Dorsolateral prefrontal cortex (tissue), 122 donors: ENCODE measurements at places on chromosomes 5 and 9.

DNA sequence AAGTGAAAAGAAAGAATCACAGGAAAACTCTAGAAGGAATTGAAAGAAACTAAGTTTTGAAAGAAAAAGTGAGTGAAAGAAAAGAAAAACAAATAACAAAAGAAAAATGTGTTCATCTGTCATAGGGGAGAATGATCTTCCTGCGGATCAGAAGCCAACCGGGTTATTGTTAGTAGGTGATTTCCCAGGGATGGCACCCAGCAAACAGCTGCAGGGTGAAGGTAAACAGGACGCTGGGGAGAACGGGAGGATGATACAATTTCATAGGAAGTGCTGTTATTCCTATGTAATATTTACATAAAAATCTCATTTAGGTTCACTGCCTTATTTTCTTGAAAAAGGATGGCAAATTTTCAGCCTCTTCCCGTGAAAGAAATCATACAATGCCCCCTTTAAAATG lies 72.4 kb upstream of the LHFPL2 start:
- no peak for DNase-seq

- no peak for DNase-seq
Observed at GRCh38 chr9:18791074-18791473, 241.9 kb downstream of the SAXO1 start.

- DNase-seq: no peak
Observed at GRCh38 chr9:5587024-5587423, 41.9 kb upstream of the RIC1 start.

DNA sequence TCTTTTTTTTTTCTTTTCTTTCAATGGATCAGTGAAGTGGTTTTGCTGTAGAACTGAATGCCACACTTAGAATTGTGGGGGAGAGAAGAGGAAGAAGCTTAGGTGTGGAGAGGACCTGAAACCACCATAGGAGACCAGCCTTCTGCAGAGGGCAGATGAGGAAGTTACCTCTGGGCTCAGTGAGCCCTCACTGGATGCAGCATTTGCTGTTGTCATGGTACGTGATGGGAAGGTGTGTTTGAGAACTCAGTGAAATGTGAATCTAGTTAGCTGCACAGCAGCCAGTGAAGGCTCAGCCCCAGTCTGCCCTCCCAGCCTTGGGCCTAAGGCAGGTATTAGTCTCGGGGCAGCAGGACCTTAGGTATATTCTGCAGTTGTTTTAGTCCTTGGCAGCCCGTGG lies 17.5 kb downstream of the CYFIP2 start:
- DNase-seq: no peak

DNA sequence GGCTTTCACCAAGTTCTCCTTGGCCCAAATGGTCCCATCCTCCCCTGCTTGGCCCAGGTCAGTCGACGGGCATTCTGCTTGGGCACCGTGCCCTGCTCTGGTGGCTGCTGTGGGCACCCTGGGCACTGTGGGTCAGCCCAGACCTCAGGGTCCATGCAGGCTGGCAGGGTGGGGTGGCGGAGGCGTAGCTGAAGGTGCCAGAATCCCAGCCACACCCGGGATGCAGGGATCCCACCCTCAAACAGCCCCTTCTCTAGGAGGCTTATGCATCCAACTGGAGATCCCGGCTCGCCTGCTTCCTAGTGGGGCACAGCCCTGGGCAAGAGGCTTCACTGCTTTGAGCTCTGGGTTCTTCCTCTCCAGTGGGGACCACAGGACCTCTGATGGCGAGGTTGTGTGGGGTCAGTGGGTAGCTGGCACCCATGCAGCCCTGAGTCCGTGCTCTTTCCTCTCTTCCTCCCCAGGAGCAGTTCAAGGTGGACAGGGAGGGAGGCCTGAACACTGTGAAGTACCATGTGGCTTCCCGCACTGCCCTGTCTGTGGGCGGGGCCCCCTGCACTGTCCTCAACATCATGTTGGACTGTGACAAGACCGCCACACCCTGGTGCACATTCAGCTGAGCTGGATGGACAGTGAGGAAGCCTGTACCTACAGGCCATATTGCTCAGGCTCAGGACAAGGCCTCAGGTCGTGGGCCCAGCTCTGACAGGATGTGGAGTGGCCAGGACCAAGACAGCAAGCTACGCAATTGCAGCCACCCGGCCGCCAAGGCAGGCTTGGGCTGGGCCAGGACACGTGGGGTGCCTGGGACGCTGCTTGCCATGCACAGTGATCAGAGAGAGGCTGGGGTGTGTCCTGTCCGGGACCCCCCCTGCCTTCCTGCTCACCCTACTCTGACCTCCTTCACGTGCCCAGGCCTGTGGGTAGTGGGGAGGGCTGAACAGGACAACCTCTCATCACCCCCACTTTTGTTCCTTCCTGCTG lies 9.4 kb downstream of the B4GALT7 start:
- no peak for DNase-seq

DNA sequence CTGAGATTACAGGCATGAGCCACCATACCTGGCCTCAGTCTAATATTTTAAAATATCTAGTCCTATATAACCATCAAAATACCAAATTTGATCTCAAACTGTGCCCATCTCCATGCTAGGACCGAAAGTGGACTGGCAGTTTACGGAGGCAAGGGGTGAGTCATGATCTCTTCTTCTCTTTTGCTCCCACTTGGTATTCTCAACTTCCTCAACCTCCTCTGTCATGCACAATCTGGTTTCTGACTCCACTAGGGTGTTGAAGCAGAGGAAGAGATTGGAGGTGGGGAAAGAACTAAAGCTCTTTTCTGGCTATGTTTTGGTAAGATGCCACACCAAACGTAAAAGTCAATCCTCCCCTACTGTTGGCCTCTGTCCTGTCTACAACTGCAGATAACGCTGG lies 55.9 kb upstream of the CEMIP2 start:
- no peak for DNase-seq

GRCh38 chr9:136335296-136336155 lies 8.2 kb downstream of the GPSM1 start:
- DNase-seq: no peak

GRCh38 chr9:121222524-121223171 lies 21.0 kb upstream of the RAB14 start:
- DNase-seq: no peak

DNA sequence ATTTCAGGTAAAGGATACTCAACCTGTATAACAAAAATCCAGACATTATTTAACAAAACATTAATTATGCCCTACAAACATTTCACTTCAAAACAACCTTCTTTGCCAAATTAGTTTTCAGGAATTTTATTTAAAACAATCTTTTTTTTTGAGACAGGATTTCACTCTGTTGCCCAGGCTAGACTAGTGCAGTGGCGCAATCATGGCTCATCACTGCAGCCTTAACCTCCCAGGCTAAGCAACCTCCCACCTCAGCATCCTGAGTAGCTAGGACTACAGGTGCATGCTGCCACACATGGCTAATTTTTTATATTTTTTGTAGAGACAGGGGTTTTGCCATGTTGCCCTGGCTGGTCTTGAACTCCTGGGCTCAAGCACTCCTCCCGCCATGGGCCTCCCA lies 3.9 kb downstream of the FNIP1 start:
- no peak for DNase-seq

GRCh38 chr5:68680366-68680765 lies 413.4 kb upstream of the SLC30A5 start:
- no peak for DNase-seq

DNA sequence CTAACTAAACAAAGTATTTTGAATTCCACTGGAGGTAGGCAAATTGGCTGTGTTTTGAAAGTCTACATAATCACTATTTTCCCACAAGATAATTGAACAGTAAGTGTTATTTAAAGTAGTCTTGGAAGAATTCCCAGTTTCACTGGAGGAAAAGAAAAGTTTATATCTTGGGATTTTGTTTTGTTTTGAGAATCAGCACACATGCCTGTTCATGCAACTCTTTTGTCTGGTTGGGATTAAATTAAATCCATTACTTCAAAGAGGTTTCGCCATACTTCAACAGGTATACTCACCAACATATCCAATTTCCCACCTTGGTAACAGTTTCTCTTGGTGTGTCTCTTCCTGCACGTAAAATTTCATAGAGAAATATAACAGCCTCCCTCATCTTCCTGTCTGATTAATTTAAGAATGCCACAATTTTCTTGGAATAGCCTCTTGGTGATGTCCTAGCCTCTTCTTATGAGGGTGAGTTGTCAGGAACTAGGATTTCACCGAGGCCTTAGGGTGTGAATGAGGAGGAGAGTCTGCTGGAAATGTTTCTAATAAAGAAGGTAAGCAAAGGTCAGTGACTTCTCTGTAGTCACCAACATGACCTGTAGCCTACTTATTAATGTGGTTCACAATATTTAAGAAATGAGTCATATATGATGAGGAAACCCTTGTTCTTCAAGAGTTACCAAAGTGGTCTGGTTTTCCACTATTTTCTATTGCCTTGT lies 48.1 kb downstream of the ITGA2 start:
- no peak for DNase-seq

DNA sequence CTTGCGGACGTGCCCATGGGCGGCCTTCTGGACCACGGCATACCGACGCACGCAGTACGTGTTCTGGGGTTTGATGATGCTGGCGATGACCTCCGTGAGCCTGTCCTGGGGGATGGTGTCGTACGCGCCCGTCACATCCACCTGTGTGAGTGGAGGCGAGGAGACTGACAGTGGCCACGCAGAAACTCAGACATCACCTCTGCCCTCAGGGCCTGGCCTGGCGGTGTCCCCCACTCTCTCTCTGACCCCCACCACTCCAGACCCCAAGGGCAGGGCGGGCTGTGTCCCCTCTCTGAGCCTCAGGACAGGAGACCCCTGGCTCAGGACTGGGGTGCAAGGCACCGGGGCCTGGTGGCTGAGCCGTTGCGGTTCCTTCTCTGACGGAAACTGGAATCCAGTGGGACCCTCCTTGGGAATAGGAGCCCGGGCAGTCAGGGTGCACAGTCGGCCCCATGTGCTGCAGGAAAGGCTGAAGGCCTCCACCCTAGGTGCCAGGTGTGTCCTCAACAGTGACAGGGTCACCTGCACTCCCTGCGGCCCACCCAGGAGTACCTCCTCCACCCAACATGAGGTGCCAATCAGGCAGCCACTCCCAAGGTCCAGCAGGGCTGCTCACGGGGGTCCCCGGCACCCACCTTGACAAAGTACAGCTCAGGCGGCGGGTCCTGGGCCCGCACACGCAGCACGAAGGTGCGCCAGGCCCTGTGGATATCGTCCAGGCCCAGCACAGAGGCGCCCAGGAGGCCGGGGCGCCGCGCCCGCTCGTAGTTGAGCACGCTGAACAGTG lies 16.0 kb downstream of the TERT start:
- no peak for DNase-seq

GRCh38 chr5:159552751-159553150 lies 222.5 kb upstream of the IL12B start:
- DNase-seq: peak; percentile 12

DNA sequence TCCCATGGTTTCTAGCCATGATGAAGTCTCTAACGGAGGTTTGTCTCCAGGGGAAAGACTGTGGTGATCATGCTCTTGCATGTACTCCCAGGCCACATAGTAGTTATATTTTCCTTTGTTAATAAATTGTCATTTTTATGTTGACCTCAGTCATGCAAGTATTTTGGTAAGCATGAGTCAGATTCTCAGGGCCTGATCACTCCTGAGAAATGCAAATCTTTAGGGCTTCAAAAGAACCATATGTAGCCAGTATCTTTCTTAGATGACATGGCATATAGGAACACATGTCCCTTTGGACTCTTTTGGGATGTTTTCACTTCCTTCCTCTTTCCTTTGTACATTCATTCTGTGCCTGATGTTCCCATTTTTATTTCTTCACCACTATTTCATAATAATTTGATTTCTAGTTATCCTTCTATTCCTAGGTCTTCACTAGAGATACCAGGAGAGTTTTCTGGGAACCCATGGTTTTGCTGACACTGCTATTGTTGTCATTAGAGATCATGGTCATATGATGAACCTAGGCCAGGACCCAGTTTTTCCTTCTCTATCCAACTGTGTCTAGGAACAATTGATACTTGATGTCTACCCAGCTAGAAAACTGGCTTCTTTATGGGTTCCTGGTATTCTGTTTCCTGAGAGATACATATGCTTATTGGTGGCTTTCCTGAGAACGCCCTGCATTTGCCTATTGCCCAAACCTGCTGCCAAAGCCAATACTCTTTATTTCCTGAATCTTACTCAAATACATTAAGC lies 248.1 kb upstream of the NREP start:
- DNase-seq: no peak

DNA sequence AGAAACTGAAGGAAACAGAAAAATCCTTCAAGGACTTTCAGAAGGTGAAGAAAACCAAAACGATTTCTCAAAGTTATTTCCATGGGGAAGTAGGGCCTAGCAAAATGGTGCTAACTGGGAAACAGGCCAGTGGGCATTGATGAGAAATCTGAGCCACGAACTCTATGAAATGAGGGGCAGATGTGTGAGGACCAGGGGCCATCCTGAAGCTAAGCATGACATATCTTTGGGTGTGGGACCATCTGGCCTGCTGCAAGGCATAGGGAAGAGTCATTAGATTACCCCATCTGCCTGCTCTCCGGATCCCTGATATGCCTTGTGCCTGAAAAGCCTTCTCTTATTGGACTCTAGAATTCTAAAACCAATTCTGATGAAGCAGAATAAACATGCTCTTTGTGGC lies 143.8 kb downstream of the PALM2AKAP2 start:
- no peak for DNase-seq

- no peak for DNase-seq
Observed at GRCh38 chr5:94469894-94470329, 148.5 kb downstream of the KIAA0825 start.

DNA sequence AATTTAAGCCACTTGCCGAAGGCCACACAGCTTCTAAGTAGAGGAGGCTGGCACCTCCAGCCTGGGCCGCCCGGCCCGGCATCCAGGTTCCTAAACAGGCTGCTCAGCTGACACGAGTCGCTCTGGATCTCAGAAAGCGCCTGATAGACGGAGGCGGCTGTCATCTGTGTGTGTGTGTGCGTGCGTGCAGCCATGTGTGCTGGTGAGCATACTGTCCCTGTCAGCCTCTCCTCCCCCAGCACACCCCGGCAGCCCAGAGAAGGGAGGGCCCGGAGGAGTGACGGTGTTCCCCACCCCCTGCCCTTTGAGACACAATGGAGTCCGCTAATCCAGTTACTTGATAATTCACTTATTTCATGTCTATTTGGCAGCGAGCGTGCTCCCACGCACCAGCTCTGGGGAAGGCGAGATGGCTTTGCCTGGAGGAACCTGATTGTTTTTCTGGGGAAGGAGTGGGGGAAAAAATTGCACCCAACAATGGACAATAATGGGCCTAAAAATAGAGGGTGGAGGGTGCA lies 20.0 kb downstream of the NTNG2 start:
- DNase-seq: peak; percentile 38

- no peak for DNase-seq
Observed at GRCh38 chr5:9354336-9355081, 191.4 kb downstream of the SEMA5A start.

GRCh38 chr9:97561501-97561900 lies 60.0 kb downstream of the TMOD1 start:
- no peak for DNase-seq

- DNase-seq: no peak
Observed at GRCh38 chr5:5492087-5492933, 69.8 kb downstream of the ICE1 start.

- DNase-seq: no peak
Observed at GRCh38 chr5:156598964-156599363, 251.1 kb upstream of the PPP1R2B start.

GRCh38 chr5:151665613-151666012 lies 21.1 kb downstream of the SPARC start:
- no peak for DNase-seq
